ENCODE measurements at places on chromosomes 2 and 18.

DNA sequence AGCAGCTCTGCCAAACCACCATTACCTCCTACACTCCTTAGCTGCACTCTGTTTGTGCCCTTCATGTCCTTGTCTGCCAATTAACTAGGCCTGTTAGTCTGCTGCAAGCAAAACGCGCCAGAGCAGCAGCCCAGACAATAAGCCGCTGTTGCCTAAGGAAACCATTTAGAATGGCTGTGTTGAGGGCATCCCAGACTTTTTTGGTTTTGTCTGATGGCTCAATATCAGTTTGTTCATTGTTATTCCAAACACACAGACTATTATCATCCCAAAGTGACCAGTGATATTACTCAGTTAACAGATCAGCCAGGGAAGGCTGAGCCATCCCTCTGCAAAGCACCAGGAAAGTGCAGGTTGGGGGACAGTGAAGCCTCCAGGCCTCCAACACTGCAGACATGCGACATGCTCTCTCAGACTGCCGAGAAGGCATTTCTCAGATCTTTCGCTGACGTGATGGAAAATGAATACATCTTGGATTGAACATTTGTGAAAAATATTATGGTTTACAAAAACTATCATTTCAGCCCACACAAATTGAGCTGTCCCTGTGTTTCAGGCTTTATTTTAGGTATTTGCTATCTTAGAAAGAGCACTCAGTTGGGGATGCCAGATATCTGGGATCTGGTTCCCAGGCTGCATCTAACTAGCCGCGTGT lies 182.0 kb upstream of the HNRNPA3 start:
- DNase-seq: no peak

DNA sequence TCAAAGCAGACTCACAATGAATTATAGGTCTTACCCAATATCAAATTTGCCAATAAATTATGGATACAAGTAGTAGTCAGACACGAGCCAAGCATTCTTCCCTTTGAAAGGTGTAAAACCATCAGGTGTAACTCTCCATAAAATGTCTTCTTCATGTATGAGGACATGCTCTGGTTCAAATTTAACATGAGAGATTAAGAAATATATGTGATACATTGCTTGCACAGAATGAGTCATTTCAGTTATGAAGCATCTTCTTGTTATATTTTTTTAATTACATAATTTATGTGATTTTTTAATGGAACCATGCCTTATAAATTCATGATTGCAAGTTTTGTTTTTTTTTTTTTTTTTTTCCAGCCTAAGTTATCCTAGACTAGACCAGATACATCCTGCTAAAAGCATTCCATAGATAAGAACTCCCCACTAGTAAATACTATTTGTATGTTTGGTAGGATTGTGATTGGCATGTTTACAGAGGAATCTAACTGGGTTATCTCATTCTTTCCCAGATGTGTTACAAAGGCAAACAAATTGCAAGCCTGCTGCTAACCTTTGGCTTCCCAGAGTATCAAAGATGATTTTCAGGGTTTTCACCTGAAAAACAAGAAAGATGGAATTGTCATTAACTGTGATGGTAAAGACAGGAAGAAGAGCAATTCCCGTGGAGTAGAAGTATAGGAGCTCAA lies 621.9 kb downstream of the XIRP2 start:
- DNase-seq: no peak

- DNase-seq: no peak
Observed at GRCh38 chr2:155965415-155966063, 367.0 kb downstream of the NR4A2 start.

DNA sequence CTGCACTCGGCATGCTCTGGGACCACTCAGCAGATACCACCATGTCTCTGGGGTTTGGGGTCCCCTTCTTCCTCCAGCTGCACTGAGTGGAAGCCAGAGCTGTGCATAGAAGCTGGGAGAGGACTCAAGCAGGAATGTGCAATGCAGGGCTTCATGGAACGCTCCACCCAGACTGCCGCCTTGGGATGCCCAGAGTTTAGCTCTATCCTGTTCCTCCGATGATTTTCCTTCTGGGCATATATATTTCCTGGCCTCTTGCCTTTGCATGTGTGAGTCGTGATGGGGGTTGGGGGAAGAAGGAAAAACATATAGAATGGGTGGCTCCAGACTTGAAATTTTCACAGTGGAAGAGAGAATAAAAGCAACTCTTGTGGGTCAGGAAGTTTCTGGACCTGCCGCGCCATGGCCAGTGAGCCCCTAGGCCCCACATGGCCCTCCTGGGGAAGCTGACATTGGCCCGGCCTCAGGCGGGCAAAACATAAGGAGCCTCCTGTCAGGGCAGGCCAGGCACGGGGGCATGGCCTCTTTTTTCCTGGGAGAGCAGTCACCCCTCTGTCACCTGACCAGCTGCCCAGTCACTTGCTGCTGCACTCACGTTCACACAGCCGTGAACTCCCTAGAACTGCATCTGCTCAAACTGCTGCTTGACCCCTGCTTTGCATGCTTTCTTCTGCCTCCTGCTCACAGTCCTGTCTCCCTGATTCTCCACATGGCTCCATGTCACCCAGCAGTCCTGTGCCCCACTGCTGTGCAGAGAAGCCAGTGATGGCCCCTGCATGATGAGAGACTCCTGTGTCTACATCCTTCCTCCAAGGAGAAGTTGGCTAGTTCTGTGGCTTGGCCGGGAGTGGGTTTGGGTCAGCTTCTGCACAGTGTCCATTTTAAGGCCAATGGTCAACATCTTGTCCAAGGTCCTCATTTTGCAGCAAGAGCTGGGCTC lies 197.8 kb downstream of the CTIF start:
- DNase-seq: no peak

GRCh38 chr2:222854773-222855700 lies 5.8 kb upstream of the ACSL3 start:
- DNase-seq: no peak

GRCh38 chr18:48711651-48712486 lies 173.0 kb downstream of the CTIF start:
- DNase-seq: no peak
